IMR-90 (cell line): ENCODE measurements at places on chromosomes 1 and 21. TPM values are rescaled to one million over a fixed set of nuclear protein-coding genes. Genes with fewer than 3 reads are reported as not detected.

TEKT2 gene
- polyA plus RNA-seq, result 0.14 TPM in 1 of 2 replicates, not detected in the other

DNA sequence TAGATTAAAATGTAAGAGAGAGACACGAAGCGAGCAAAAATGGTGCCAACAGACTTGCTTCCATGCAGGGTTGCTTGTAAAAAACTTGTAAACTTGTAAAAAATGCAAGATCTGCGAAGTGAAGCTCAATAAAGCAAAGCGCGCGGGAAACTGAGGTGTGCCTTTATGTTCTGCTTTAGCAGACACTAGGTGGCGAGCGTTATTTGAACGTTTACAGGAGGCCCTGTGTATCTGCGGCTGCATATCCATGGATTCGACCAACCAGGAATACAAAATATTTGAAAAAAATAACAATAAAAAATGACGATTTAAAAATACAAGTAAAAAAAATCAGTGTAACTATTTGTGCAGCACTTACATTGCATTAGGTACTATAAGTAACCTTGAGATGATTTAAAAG lies 1.5 kb downstream of the UBE2G2 start:
- H3K4me3 ChIP-seq, result no peak overlapping the region
- H3K27me3 ChIP-seq, result no peaks in the 10 kb centered on the region
- peaks cover 17% of the 10 kb centered on the region for H3K36me3 ChIP-seq
- no peak overlapping the region for H3K27ac ChIP-seq

PAPPA2 gene
- 0.06 and 0.10 TPM in 2 replicates for polyA plus RNA-seq

OR2L13 gene
- polyA plus RNA-seq, result not detected in 2 replicates

DNA sequence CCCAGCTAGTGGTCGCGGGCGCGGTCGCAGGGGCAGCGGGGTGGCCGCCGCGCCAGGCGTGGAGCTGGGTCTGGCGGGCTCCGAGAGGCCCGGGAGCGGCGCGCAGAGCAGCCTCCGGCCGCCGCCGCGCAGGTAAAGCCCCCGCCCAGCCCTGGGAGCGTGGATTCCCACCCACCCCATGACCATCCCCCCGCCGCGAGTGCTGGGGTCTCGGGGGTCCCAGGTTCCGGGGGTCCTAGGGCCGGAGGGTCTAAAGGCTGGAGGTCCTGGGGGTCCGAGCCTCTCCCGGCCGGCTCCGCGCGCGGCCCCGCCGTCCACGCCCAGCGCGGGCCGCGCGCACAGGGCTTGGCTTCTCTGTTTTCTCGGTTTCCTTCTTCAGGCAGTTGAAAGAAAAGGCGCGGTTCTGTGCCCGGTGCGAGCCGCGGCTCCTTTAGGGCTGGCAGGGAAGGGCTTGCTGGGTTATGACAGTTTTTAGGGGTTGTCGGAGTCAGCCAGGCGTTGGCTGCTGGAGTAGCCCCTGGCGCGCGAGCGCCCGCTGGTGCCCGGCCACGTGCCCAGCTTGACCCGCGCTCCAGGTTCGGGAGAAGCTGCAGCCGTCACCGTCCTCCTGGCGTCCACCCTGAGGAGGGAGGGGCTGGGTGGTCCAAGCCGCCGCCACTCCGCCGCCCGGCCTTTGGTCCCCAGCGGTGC lies 359 bp downstream of the LRRC3 start:
- H3K27ac ChIP-seq, result no peak overlapping the region
- no peaks in the 10 kb centered on the region for H3K4me1 ChIP-seq
- no peaks in the 10 kb centered on the region for H3K36me3 ChIP-seq
- H3K4me3 ChIP-seq, result peak overlapping the region; percentile 22
- no peak for DNase-seq

- H3K4me1 ChIP-seq, result peaks cover 4% of the 10 kb centered on the region; the same call in 1 of the 2 replicates
- no peaks in the 10 kb centered on the region for H3K36me3 ChIP-seq
- H3K27ac ChIP-seq, result no peak overlapping the region
Observed at GRCh38 chr1:30700528-30701257, 22.7 kb downstream of the MATN1 start.

- H3K27me3 ChIP-seq, result no peaks in the 10 kb centered on the region
- H3K4me1 ChIP-seq, result no peaks in the 10 kb centered on the region
Observed at GRCh38 chr1:156949127-156949526, 28.7 kb downstream of the LRRC71 start.

TRIM17 gene
- 0.26 and 0.39 TPM in 2 replicates for polyA plus RNA-seq

GRCh38 chr1:172177849-172178248 lies 242.6 kb upstream of the C1orf105 start:
- no peak overlapping the region for H3K4me3 ChIP-seq
- no peak overlapping the region for H3K27ac ChIP-seq
- no peak for DNase-seq
- no peaks in the 10 kb centered on the region for H3K36me3 ChIP-seq
- 0 out of 2 replicates have a peak, but pooled peaks cover 4% of the 10 kb centered on the region for H3K4me1 ChIP-seq

TMCC2 gene
- polyA plus RNA-seq, result 4.2 and 4.6 TPM in 2 replicates

AJAP1 gene
- polyA plus RNA-seq, result 0.02 and 0.03 TPM in 2 replicates

- DNase-seq, result no peak
- H3K27ac ChIP-seq, result no peak overlapping the region
- no peaks in the 10 kb centered on the region for H3K4me1 ChIP-seq
- no peak overlapping the region for H3K4me3 ChIP-seq
- H3K36me3 ChIP-seq, result no peaks in the 10 kb centered on the region
Observed at GRCh38 chr1:71577451-71578131, 496.8 kb upstream of the ZRANB2 start.
